ENCODE measurements at places on chromosomes 6 and 20. TPM values are rescaled to one million over a fixed set of nuclear protein-coding genes. Genes with fewer than 3 reads are reported as not detected.

The ZGPAT gene
- 11.0 TPM for total RNA-seq

The NRSN1 gene
- 0.28 TPM for total RNA-seq

The RIMS1 gene
- 3.7 TPM for total RNA-seq

GRCh38 chr20:35467339-35468224 is 12.2 kb downstream of the CEP250 start:
- DNase-seq, result no peak

GRCh38 chr6:152529369-152529768 is 107.8 kb downstream of the SYNE1 start:
- DNase-seq, result no peak

DNA sequence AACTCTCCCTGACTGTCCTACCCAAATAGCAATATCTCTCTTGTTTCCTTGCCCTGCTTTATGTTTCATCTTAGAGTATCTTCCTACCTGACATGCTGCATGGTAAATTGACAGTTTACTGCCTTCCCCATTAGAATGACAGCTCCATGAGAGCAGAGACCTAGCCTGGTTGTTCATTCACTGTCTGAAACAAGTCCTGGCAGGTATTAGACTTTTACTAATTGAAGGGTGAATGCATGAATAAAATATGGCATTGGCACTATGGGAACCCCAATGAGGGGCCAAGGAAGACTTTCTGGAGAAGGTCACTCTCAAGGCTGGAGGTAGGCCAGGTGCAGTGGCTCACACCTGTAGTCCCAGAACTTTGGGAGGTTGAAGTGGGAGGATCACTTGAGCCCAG is 3.8 kb upstream of the CITED2 start:
- DNase-seq, result no peak

GRCh38 chr20:59680148-59680650 is 75.9 kb downstream of the PHACTR3 start:
- no peak for DNase-seq

GRCh38 chr6:144912474-144912873 is 627.3 kb downstream of the UTRN start:
- DNase-seq, result no peak
